ENCODE measurements at places on chromosomes 5 and 9.

DNA sequence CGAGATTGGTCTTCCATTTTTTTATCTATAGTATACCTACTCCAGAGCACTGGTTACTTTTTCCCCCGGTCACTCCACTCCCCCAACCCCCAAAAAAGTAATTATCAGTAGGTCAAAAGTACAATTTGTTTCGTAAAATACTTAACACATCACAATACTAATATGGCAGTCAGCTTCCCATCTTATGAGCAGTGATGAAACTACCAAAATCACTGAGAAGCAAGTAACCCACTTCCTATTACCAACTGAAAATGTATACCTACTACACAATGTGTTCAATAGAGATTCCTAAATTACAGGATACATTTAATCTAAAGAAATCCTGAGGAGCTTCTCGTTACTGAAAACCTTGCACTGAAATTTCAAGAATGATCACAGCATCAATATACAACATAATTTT is 1.9 kb downstream of the CERT1 start:
- no peak for DNase-seq

- no peak for DNase-seq
Observed at GRCh38 chr5:92455011-92455410, 1071.9 kb upstream of the ARRDC3 start.

GRCh38 chr5:5483350-5483749 is 60.9 kb downstream of the ICE1 start:
- no peak for DNase-seq

GRCh38 chr5:39633057-39633456 is 208.3 kb upstream of the DAB2 start:
- DNase-seq, result no peak

DNA sequence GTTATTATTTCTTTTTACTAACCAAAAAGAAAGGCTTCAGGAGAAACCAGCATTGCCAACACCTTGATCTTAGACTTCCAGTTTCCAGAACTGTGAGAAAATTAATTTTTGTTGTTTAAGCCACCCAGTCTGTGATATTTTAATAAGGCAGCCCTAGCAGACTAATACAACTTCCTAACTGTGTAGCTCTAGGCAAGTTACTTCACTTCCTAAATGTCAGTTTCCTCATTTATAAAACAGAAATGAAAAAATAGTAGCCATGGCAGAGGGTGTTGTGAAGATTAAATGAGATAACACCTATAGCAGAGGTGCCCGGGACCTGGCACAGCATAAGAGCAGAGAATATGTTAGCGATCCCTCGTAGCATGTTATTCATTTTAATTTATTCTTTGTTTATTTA is 66.6 kb upstream of the HAND1 start:
- DNase-seq, result no peak

- DNase-seq, result peak; percentile 98
Observed at GRCh38 chr9:79256691-79257213, 315.0 kb upstream of the TLE4 start.

DNA sequence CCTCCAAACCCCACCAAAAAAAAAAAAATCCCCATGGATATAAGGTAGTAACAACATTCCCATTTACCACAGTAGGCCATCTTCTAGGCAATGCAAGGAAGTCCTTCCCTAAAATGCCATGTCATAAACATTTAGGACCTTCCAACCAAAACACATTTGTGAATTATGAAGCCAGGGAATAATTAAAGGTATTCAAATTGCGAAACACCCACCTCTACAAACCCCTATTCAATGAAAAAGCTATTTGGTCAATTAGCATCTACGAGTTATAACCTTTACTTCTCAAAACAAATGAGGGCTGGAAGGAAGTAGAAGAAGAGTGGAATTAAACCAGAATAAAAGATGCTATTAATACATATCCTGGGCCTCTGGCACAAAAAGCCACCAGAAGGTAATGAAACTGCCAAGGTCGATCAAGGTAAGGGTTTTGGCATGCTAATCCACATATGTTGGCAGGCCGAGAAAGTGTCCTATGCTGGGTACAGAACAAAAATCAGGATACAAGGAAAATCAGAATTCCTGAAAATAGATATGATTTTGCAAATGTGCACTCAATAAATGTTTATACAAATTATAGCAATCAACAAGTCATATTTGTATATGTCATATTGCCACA is 47.7 kb downstream of the MTMR12 start:
- DNase-seq, result no peak

Measured in fibroblast of skin of left quadriceps (primary cell).